ENCODE measurements at places on chromosomes 2 and 18.
A peak's percentile ranks its signal among the peaks of the same experiment; 100 is the strongest.

- DNase-seq = no peak
Observed at GRCh38 chr2:113098041-113098440, 29.4 kb upstream of the IL1RN start.

GRCh38 chr18:24014986-24015638, 558 bp downstream of the TTC39C start:
- peak; percentile 95 for DNase-seq

GRCh38 chr2:98470851-98471255, 26.2 kb downstream of the INPP4A start:
- DNase-seq = no peak

DNA sequence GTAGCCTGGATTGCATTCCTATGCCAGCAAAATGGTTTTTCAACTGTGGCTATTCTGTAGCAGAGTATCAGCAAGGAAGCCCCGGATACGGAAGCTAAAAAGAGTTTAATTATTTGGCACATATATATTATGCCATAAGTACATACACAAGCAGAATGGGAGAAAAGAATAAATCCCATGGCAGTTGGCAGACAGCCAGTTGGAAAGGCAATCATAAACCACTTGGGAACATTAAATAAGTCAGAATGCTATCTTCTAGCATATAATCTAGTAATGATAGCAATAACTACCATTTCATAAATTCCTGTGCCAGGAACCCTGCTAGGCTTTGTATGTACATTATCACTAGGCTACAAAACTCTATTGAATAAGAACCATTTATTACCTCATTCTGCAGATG, 26.0 kb downstream of the GALNT5 start:
- DNase-seq = no peak

- no peak for DNase-seq
Observed at GRCh38 chr18:63070767-63071502, 248.6 kb downstream of the BCL2 start.

GRCh38 chr18:23450022-23450421, 3.1 kb upstream of the RIOK3 start:
- no peak for DNase-seq

DNA sequence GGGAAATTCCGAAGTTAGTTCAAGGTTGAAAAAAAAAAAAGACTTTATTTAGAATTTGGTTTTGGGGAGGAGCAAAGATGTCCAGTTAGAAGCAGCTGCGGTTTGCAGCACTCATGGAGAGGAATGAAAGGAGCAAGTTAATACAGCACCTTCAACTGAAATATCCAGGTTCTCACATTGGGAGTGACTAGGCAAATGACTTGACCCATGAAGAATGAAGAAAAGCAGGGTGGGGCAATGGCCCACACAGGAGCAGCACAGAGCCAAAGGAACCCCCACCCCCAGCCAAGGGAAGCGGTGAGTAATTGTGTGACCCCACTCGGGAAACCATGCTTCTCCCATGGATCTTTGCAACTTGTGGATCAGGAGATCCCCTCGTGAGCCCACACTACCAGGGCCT, 32.8 kb downstream of the ZNF892 start:
- DNase-seq = no peak

- no peak for DNase-seq
Observed at GRCh38 chr18:47893939-47894699, 36.3 kb downstream of the SMAD2 start.

DNA sequence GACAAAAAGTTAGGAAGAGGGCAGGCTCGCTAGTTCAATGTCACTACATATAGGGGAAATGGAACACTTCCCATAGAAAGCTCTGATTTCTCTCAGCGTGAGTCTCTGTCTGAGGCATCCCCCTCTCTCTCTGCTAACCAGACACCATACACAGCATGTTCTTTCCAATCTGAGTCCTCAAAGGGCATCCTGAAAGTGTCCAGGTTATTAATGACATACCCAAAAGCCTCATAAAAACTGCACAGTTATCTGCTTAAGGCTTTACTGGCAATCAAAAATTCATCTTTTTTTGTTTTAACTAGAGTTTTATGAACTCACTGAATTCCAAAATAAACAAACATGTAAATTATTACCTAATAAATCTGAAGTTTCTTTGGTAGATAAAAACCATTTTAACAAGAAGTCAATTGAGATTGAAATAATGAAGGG, 137.4 kb downstream of the AFF3 start:
- DNase-seq = no peak

GRCh38 chr2:158202161-158202815, 100.6 kb downstream of the UPP2 start:
- DNase-seq = no peak

Measured in AG10803 (cell line).